ENCODE measurements at places on chromosomes 5 and 9. TPM values are rescaled to one million over a fixed set of nuclear protein-coding genes. Genes with fewer than 3 reads are reported as not detected.

CDO1 gene
- 15.3 TPM for total RNA-seq

PCDHGA11 gene
- 3.7 TPM for total RNA-seq

NUTM2F gene
- total RNA-seq: not detected

NMUR2 gene
- total RNA-seq: not detected

FBP2 gene
- not detected for total RNA-seq

OLFML2A gene
- total RNA-seq: 43.5 TPM

FOXD4L6 gene
- total RNA-seq: not detected

RNF180 gene
- total RNA-seq: 41.6 TPM

- no peak for ATAC-seq
These were observed 2.7 kb upstream of the IRF1 start for GRCh38 chr5:132493241-132493640.

- no peak for ATAC-seq
These were observed 110.7 kb downstream of the RXRA start for GRCh38 chr9:134436911-134437310.

- no peak for ATAC-seq
These were observed 246.1 kb downstream of the FANCC start for GRCh38 chr9:95071450-95071849.

DNA sequence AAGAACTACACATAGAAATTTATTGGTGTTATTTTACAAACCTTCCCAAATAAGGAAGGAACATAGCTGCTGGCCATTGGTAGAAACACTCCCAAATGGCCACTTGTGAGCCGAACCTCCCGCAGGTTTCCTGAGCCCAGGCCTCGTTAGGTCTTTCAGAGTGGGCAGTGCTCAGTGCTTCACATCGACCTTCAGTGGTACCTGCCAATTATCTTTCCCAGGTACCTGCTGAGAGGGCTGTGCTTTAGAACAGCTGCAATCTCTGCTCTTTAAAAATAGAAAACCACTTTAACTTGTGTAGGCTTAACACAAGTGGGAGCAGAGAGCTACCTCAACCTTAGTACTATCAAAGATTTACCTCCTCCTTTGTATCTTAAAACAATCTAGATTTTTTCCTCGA, 334.1 kb downstream of the RFX3 start:
- no peak for ATAC-seq

DNA sequence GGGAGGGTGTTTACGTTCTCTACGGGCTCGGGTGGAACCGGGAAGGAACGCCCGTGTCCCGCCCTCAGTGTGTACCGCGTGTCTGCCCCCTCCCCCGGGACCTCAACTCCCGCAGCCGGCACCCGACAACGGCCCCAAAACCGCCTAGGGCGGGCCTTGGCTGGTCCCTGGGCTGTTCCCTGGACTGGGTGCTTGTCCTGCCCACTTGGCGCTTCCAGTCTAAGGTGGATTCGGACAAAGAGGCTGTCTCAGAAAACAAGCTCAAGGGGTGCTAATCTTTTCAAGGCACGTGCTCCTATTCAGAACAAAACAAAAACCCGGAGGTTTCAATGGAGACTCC, 379 bp upstream of the CLK4 start:
- no peak for ATAC-seq

DNA sequence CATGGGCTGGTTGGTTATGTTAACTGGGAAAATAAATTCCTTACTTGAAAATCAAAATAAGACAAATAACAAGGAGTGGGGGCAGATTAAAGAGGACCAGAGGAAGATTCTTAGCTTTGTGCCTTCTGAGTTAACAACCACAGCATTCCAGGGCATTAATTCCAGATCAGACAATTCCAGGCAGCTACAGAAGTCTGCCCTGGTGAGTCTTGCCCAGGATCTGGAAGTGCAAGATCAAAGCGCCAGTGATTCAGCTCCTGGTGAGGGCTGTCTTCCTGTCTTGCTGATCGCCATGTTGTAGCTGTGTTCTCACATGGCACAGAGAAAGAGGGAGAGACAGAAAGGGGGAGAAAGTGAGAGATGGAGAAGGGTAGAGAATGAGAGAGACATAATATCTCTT, 65.6 kb downstream of the ANXA2R start:
- no peak for ATAC-seq

DNA sequence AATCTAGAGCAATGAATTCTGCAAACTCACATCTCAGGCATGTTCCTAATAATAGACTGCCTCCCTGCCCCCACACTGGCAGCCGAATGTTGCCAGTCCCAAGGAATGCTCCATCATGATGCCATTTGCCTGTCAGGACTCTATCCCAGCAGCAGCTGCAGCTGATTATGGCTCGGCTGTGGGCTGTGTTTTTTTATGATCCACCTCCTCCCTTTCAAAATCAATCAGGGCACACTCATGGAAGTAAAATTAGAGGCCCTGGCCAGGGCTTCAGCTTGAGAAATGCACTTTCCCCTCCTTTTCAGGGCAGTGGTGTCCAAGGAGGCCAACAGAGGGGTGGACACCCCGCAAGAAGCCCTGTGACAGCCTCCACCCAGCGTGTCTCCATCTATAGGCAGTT, 176.7 kb upstream of the S1PR3 start:
- ATAC-seq: peak; percentile 87

DNA sequence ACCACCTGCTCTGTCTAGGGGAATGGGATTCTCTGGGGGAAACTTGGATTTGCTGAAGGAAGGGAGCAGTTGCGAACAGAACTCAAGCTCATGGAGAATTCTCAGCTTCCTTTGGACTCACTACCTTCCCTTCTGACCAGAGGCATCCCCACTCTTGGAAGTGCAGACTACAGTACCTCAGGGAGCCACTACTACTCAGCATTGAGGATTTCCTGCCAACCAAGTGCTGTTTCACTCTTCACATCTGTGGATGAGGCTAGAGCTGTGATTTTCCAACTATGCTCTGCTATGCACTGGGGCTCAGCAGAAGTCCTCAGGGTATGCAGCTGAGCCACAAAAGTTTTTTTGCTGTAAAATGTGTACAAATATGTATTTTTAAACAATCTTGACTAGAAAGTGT, 43.9 kb downstream of the MACROH2A1 start:
- no peak for ATAC-seq

DNA sequence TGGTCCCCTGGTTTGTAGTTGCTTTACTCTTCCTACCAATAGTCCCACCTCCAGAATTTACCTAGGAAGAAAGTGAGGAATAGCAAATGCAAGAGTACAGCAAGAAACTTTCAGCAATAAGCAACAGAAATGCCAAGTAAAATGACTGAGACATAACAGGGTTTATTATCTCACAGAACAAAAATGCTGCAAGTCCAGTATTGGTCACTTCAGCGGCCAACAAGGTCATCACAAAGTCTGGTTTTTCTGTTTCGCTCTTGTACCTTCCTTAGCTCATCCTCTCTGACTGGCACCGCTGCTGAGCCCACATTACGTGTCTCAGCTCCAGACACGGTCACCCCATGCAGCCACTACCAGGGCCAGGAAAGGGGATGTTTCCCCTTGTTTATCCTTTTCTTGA, 82.7 kb downstream of the RFK start:
- no peak for ATAC-seq

- no peak for ATAC-seq
These were observed 3.4 kb upstream of the SLC46A2 start for GRCh38 chr9:112894041-112894440.

DNA sequence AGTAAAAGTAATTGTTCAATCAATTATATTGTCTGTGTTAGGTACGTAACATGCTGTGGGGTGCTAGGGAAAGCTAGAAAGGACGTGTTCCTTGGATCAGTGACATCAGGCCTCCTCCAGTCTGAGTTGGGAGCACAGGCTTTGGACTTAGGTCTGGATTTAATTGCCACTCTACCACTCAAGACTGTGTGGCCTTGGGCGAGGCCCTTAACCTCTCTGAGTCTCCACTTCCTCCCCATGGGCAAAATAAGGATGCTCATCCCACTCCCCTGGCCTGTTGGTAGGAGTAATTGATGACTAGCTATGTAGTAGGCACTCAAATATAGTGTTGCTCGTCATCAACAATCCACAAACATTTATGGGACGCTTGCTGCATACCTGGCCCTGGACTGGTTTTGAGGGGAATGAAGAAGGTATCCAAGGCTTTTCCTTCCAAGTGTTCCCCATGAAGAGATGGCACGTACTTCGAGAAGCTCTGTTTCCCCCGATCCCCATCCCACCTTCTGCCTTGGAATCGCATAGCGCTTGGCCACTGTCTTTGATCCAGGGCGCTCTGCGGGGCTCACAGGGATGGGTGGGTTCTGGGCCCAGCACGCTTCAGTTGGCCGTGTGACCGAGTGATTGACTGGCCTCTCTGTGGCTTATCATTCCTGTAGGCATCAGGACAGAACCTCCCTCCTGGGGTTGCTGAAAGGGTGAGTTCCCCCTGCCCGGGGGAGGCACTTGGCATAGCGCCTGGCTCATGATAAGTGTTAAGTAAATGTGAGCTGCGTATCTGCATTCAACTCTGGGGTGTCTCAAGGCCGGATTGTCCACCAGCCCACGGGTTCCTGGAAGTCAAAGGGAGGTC, 8.1 kb downstream of the FGF18 start:
- no peak for ATAC-seq

DNA sequence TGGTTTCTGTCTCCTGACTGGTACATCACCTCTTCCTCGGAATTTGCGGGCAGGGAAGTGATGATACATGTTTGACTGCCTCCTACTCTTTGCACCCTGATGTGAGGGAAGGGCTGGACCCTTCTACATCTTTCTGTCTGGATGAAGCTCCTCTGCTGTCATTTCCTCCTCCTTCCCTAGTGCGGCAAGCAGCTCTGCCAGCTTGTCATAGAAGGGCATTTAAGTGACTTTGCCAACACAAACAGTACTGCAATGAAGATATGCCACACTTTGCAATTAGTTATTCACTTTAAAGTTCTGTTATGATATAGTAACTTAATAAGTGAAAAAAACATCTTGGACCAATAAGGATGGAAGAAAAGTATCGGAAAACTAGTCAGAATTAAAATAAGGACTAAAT, 48.5 kb upstream of the ABL1 start:
- no peak for ATAC-seq

Measured in gastroesophageal sphincter (tissue), 4 donors.